ENCODE measurements at places on chromosomes 11 and 22. TPM values are rescaled to one million over a fixed set of nuclear protein-coding genes. Genes with fewer than 3 reads are reported as not detected.

DNA sequence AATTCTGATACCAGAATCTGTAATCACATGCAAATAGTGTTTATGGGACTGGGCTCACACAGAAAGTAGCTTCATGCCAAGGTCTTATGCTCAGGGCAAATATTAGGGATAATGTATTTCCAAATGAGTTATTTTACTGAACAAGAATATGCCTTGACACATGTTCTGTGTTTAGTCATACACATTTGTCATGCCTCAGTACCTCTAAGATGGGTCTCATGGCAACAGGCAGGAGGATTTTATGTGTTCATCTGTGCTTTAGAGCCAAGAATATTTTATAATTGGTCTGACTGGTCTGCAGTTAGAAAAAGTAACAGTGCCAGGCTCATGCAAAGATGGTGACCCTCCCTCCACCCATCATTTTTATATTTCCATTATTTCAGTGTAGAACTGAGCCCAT lies 49.1 kb downstream of the JAM3 start:
- DNase-seq, result no peak

GRCh38 chr11:114304969-114305368 lies 8.8 kb downstream of the NNMT start:
- no peak for DNase-seq

GRCh38 chr11:28822576-28822975 lies 714.4 kb downstream of the METTL15 start:
- no peak for DNase-seq

DNA sequence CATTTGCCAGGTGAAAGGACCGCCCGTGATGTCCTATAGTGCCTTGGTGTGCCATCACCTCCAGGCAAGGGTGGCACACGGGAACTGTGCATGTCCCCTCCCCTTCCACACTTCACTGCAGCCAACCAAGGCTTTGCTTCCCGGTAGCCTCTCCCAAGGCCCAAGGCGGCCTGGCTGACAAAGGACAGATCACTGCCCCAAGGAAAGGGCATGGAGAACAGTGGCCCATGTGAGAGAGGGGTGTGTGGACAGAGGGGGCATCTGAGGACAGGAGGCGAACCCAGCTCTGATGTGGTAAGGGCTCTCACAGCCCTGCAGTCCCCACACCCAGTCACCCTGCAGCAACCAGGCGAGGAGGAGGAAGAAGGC lies 50.4 kb downstream of the RPUSD4 start:
- DNase-seq, result no peak

DNA sequence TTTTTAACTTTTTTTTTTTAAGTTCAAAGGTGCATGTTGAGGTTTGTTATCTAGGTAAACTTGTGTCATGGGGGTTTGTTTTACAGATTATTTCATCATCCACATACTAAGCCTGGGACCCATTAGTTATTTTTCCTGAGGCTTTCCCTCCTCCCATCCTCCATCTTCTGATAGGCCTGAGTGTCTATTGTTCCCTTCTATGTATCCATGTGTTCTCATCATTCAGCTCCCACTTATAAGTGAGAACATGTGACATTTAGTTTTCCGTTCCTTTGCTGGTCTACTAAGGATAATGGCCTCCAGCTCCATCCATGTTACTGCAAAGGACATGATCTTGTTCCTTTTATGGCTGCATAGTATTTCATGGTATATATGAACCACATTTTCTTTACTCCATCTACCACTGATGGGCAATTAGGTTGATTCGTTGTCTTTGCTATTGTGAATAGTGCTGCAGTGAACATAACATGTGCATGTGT lies 14.4 kb downstream of the DEUP1 start:
- no peak for DNase-seq

The ASPHD2 gene
- total RNA-seq, result 14.2 TPM

The OR8G5 gene
- total RNA-seq, result not detected

The NXPE4 gene
- not detected for total RNA-seq

The SPI1 gene
- total RNA-seq, result 0.11 TPM

GRCh38 chr11:134781380-134781866 lies 369.4 kb upstream of the B3GAT1 start:
- no peak for DNase-seq

- DNase-seq, result no peak
These were observed 6.8 kb downstream of the CABP7 start for GRCh38 chr22:29726512-29727130.

DNA sequence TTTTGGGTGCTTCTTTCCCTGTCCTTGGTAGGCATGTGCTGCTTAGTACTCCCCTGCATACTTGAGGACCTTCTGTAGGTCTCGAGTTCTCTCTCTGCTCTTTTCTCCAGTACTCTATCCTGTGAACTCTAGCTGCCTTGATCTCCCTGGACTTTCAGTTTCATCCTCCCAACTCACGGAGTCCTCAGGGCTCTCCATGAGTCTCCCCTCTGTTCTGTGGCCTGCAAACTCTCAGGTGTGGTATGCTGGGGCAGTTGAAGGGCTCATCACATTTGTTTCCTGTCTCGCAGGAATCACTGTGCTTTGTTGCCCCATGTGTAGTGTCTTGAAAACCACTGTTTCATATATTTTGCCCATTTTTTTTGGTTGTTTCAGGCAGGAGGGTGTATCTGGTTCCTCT lies 3.3 kb upstream of the PACS1 start:
- no peak for DNase-seq

- DNase-seq, result no peak
These were observed 2.7 kb downstream of the ZNF215 start for GRCh38 chr11:6928916-6929315.

The SPON1 gene
- total RNA-seq, result 0.16 TPM

DNA sequence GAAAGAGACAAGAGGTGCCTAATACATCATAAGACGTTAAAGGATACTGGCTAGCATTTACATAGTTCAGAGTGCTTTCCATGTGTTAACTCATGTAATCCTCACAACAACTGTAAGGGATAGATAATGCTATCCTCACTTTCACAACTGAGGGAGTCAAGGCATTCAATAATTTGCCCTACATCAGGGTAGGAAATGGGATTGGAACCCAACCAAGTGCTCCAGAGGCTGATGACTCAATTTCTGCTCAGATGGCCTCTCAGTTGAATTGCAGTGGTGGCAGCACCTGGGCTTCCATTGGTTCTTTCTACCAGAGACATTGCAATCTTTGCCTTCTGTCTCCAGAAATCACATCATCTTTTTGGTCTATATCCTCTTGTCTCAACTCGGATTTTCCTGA lies 232.9 kb downstream of the ETS1 start:
- DNase-seq, result no peak

The NXF1 gene
- 134 TPM for total RNA-seq

- no peak for DNase-seq
These were observed 83.9 kb upstream of the EED start for GRCh38 chr11:86160541-86161149.

GRCh38 chr11:2085251-2086066 lies 53.7 kb downstream of the IGF2 start:
- DNase-seq, result no peak

DNA sequence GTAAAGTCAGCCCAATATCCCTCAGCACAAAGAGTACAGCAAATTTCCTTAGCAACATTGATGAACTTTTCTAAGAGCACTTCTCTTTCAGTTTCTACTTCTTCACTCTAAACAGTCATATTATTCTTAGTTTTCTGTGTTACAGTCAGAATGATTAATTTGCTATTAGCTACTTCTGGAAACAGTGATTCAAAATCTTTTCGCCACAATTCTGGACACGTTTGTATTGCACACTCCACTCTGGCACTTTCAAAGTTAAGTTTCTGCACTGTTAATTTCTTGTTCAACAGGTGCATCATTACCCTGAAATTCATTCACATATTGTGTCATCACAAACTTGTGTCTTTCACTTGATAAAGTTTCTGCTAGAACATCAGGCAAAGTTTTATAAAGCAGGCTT lies 22.5 kb downstream of the ABTB2 start:
- DNase-seq, result no peak

DNA sequence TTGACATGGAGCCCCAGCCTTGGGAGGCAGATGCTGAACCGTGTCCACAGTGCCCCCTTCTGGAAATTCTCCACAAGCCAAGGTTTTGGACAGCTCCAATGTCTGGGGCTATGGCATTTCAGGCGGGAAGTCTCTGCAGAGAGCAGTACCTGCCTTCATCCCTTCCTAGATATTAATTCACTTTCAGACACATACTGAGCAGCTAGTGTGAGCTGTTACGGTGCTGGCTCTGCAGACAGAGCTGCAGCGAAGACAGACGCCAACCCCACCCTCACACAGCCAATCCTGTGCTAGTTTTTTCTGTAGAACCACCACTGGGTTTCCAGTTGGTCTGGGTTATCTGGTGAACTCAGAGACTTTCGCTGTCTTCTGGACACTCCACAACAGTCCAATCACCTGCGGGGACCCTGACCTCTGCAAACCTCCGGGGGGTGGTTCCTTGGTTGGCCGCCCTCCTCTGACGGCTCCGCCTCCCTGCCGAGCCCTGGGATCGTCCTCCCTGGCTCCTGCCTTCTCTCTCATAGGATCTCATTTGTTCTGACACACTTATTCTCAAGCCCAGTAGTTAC lies 9.1 kb downstream of the LMF2 start:
- DNase-seq, result peak; percentile 61

The HSPB2 gene
- total RNA-seq, result not detected

The MFNG gene
- total RNA-seq, result 168 TPM

The SSTR3 gene
- total RNA-seq, result 0.64 TPM

DNA sequence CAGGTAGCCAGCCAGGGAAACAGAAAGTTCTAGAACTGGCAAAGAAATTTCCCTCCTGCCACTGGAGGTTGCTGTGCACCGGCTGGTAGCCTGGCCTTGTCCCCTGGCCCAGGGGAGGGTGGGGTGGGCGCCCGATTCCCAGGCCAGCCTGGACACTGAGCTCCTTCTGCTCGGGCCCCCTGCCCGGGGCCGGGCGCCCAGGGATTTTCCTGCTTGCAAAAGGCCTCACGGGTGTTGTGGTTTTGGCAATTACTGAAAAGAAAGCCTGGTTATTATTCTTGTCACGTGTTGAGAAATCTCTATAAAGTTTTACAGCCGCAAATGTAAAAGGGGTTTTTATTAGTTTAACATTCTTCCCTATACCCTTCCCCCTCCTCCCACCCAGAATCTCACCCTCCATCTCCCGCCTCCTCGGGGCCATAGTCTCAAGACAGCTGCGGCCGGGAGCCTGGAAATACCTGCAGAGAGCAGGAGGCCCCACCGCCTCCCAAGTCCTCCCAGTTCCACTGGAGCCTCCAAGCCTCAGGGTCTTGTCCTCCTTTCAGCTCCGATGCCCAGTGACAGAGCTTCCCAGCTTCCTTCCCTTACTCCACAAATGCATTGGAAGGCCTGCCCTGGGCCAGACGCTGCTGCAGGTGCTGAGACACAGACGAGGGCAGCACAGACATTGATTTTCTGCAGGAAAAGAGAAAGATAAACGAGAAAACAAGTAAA lies 1515.6 kb downstream of the TBC1D22A start:
- DNase-seq, result no peak

The NOX4 gene
- total RNA-seq, result not detected
